ENCODE measurements at places on chromosomes 4 and X.
A peak's percentile ranks its signal among the peaks of the same experiment; 100 is the strongest.

DNA sequence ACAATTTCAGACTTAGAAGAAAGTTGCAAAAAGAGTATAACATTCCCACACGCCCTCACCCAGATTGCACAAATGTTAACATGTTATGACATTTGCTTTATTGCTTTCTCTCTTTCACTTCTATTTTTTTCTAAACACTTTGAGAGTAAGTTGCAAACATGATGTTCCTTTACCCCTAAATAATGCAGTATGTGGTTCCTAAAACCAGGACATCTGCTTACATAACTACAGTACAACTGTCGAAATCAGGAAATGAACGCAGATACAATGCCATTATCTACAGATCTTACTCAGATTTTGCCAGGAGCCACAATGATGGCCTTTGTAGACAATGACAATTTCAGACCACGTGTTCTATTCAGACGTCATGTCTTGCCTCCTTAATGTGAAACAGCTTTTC is 22.4 kb downstream of the SH3TC1 start:
- no peak for DNase-seq

GRCh38 chr4:837772-838171 is 11.8 kb upstream of the CPLX1 start:
- DNase-seq = no peak

DNA sequence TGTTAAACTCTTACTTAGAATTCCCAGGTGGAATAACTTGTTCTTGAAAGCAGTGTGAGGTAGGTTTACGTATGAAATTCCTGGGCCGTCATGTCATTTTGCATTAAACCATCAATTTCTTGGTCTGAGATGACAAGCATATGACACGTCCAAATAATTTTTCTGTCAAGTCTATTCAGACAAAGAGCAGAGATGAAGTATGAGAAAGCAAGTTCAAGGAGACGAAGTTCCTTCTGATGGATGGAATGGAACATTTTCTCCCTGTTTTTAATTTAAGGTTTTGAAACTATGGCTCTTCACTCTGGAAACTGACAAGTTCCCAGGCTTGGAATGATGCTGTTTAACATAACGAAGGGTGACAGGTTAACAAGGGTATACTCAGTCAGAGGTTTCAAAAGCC is 252.8 kb upstream of the SFRP2 start:
- no peak for DNase-seq

GRCh38 chr4:183106839-183107238 is 7.8 kb downstream of the WWC2 start:
- DNase-seq = no peak

DNA sequence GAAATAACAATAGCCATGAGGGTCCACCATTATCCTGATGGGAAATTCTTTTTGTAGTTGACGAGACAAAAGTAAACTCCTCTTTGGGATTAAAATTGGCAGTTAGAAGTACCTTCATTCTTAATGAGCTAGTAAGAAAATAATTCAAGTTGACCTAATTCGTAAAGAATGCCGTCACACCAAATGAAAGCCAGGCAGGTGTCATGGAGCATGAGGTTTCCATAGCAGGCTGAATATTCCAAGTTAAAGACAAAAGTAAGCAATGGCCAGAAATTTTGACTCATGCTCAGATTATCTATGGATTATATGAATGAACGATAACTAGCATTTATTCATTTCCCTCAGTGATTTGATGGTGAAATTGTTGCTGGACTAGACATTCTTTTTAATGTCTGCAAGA is 192.2 kb upstream of the FAT1 start:
- no peak for DNase-seq

DNA sequence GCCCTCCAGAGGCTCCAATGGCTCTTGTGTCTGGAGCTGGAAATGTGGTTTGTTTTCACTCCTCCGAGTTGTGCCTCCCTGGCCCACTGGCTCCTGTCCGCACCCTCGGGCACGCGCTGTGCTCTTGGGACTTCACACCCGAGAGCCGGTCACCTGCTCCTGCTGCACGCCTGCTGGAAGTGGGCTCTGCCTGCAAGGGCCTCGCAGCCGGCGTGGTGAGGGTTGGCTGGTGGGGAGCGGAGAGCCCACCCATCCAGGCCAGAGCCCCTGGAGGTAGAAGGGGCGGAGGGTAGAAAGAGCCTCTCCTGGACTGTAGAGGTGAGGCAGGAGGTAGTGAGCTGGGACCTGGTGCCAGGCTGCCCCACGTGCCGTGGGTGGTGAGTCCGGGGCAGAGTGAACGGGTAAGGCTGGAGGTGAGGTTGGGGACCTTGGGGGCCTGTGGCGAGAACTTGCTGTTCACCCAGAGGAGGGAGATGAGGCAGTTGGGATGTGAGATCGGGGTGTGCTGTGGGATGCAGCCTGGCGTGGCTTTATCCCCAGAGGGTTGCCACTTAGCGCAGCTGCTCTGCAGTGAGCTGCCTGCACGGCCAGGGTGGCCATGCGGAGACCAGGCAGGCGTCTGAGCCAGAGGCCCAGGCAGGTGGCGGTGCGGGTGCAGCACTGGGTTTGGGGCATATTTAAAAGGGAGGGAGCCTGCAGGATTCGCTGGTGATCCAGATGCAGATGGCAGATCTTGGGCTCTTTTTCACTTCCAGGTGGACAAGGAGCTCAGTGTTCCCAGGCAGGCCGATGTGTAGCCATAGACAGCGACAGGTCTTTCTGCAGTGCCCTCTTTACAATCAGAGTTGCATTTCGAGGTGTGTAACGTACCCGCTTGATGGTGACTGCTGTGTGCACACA is 48.8 kb downstream of the PCGF3 start:
- no peak for DNase-seq

- no peak for DNase-seq
These were observed 235.4 kb downstream of the SPRY1 start for GRCh38 chr4:123631786-123632692.

GRCh38 chr4:61445374-61446063 is 245.4 kb downstream of the ADGRL3 start:
- no peak for DNase-seq

- DNase-seq = no peak
These were observed 11.6 kb downstream of the CXCL13 start for GRCh38 chr4:77617203-77617602.

GRCh38 chrX:55028040-55028439 is 2.7 kb downstream of the ALAS2 start:
- no peak for DNase-seq

GRCh38 chrX:54043541-54044125 is 640 bp downstream of the PHF8 start:
- DNase-seq = no peak

DNA sequence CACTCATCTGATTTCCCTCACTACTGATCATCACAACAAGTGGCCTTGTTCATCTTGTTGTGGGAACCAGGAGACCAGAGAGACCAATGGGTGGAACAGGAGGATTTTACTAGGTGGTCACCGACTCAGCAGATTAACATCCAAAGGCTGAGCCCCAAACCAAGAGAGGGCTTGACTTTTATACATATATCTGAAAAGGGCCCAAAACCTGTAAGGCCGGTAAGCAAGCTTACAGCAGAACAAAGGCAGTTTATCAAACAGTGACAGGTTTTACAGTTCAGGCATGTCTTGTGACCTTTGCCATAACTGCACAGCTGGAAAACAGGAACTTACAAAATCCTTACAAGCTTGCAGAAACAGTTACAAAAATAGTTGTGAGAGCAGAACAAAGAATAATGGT is 195.9 kb downstream of the OR13H1 start:
- DNase-seq = no peak

GRCh38 chr4:54668014-54668611 is 10.4 kb downstream of the KIT start:
- no peak for DNase-seq

- no peak for DNase-seq
These were observed 232.3 kb downstream of the PTTG2 start for GRCh38 chr4:38192516-38192915.

- peak; percentile 15 for DNase-seq
These were observed 1.1 kb downstream of the KLHL15 start for GRCh38 chrX:24025741-24026403.

DNA sequence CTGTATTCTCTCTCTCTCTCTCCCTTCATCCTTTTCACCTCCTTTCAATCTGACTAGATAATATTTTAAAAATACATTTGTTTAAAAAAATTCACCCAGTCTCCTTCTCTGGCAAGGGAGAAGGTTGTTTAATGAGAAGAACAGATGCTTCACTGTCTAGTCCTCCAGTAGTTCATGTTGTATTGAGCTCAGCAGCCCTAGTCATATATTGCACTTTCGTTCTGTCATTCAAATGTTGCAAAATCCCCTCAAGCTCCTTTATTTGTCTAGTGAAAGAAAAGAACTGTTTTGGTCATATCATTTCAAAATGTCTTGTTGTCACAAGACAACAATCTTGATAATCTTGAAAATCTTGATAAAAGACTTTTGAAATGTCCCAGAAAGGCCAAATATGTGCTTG is 248.0 kb downstream of the GALNTL6 start:
- DNase-seq = no peak

DNA sequence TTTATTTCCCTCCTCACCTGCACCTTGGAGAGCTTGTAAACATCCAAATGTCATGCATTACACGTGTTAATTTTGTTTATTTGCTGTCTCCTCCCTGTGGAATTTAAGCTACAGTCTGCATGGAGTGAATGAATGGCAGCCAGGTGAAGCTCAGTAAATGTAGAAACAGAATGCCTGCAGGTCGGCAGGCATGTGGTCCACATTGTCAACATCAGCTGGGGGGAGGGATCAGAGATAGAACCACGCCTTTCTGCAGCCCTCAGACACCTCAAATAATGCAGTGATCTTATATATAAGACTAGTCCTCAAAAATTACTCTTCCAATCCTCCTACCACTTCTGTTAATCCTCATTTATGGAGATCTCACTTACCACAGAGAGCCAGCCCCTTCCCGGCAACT is 131.2 kb upstream of the KIT start:
- DNase-seq = no peak

DNA sequence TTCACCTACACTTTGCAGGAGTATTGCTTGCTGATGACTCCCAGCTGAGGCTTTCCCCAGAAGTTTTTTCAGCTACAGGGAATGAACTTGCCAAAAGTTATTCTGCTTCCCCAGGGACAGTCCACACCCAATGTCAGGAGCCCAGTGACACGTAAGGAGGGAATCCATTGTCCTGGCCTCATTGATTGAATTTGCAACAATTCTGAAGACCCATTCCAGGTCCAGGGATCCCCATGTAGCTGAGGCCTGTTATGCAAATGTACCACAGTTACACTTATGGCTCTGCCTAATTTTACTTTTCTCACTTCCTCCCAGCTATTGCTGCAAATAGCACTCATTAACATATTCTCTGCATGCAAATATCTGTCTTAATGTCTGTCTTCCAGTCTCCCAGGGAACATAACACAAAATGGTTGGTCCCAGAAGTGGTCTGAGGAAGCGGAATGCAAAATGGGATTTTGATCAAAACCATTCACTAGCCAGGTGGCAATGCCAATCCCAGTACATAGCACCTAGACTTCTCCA is 113.7 kb upstream of the ACTRT1 start:
- DNase-seq = no peak

DNA sequence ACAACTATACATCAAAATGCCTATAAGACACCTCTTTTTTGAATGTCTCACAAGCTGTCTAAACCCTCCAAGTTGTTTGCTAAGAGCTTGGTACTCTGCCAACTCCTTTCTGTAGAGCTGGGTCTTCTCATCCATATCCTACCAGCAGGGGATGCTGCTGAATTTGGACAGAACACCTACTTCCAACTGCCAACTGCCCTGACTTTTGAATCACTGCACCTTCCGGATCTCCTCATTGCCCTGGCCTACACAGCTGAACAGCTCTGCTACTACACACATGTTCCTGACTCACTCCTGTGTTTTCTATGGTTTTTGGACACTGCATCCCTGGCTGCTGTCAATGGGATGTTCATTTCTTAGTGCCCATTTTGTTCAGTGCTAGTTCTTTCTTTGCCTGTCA is 18.7 kb downstream of the FAM184B start:
- no peak for DNase-seq

GRCh38 chr4:88759039-88759894 is 61.6 kb upstream of the NAP1L5 start:
- DNase-seq = no peak

DNA sequence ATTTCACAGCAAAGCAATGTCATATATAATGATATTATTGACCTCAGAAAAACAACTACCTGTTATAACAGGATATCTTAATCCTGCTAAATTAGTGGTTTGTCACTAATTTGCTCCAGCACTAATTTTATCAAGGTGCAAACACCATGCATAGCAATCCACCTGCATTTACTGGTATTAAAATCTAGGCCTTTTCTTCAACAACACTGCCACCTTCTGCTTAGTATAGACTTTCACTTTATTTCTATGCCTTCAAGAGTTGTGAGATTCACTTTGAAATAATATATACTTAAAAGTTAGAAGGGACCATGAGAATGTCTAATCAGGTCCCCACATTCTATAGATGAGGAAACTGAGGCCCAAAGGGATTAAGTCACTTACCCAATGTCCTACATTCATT is 82.1 kb upstream of the IQCM start:
- DNase-seq = no peak

- no peak for DNase-seq
These were observed 99.3 kb downstream of the TEX13A start for GRCh38 chrX:105121186-105121585.

DNA sequence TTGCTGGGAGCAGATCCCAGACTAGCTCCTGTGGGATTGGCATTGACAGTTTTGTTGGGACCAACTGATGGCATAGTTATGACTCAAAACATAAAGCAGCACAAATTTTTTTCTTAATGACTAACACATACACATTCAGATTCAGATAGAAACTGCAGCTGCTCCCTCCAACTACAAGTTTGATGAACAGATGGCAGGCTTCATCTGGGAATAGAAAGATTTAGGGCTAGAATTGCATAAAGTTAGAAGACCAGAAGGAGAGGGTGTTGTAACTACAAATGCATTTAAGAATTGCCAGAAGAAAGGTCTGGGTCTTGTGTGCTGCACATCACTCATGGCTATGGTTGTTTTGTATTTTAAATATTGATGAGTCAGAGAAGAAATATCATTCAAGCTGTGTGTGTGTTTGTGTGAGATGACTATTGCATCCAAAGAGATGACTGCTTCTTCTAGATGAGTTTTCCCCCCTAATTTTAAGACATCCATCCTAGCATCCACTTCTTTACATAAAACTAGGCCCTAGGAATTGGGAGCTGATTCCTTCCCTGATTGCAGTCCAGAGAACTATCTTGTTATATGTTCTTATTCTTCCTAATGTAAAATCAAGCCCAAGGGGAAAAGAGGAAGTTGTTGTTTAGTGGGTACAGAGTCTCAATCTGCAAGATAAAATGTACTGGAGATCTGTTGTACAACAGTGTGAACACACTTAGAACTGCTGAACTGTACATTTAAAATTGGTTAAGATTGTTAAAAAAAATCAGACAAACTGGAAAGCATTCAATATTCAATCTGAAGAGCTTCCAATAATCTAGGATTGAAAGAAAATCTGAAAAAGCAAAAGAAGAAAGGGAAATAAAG is 175.1 kb downstream of the PARM1 start:
- DNase-seq = no peak

GRCh38 chr4:87005690-87006425 is 71.0 kb downstream of the AFF1 start:
- DNase-seq = peak; percentile 55

- no peak for DNase-seq
These were observed 10.0 kb downstream of the SAT1 start for GRCh38 chrX:23792861-23793553.

Data from stimulated activated CD4-positive, alpha-beta T cell treated with anti-CD3 and anti-CD28 coated beads, Interleukin-4, amount 100 ng/mL, for 24 hours (primary cell).